ENCODE measurements at places on chromosomes 11 and 22.

- DNase-seq = no peak
These were observed 5.5 kb downstream of the OSM start for GRCh38 chr22:30261134-30261533.

DNA sequence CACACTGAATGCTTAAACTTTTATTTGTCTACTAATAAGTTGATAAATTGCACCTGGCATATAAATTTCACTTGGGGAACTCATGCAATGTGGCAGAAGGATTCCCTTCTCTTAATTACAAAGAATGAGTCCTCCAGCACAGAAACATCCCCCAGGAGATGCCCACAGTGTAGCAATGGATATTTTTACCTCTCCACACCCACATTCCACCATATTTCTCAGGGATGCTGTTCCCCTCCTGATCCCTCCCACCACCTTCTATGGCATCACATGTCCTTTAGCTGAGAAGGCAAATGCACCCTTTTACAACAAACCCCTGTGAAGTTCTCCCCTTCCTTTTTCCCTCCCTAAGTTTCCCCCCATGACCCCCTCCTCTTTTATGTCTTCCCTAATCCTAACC is 56.1 kb upstream of the UBASH3B start:
- DNase-seq = no peak

GRCh38 chr22:35914665-35915476 is 113.8 kb downstream of the RBFOX2 start:
- DNase-seq = peak; percentile 82

DNA sequence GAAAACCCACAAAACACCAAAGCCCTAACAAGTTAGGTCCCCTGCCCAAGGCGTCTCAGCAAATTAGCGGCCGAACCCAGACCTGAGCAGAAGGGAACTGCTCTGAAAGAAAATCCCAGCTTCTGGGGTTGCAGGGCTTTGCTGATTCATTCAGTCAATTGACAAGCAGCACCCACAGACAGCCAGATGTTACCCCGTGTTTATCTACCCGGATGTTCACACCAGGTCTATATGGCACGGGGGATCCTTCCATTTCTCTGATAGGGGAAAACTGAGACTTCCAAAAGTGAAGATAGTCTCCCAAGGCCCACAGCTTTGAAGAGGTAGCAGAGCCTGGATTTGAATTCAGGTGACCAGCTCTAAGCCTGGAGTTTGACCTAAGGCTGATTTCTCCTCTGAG is 14.0 kb upstream of the OAF start:
- no peak for DNase-seq

GRCh38 chr22:17945888-17946648 is 78.3 kb downstream of the MICAL3 start:
- peak; percentile 36 for DNase-seq

- DNase-seq = no peak
These were observed 17.4 kb downstream of the CTSC start for GRCh38 chr11:88320149-88320559.

GRCh38 chr11:22454461-22455090 is 116.4 kb downstream of the SLC17A6 start:
- DNase-seq = no peak

GRCh38 chr11:128667873-128668272 is 26.0 kb upstream of the FLI1 start:
- DNase-seq = no peak

DNA sequence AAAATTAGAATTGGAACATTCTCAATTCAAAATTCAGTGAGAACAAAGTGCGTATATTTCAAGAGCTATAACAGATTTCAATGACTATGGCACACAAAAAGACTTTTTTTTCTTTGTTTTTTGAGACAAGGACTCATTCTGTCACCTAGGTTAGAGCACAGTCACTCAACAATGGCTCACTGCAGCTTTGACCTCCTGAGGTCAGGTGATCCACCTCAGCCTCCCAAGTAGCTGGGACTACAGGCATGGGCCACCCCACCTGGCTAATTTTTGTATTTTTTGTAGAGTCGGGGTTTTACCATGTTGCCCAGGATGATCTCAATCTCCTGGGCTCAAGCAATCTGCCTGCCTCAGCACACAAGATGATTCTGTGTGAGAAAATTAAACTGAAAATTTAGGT is 51.5 kb downstream of the PIK3C2A start:
- no peak for DNase-seq

DNA sequence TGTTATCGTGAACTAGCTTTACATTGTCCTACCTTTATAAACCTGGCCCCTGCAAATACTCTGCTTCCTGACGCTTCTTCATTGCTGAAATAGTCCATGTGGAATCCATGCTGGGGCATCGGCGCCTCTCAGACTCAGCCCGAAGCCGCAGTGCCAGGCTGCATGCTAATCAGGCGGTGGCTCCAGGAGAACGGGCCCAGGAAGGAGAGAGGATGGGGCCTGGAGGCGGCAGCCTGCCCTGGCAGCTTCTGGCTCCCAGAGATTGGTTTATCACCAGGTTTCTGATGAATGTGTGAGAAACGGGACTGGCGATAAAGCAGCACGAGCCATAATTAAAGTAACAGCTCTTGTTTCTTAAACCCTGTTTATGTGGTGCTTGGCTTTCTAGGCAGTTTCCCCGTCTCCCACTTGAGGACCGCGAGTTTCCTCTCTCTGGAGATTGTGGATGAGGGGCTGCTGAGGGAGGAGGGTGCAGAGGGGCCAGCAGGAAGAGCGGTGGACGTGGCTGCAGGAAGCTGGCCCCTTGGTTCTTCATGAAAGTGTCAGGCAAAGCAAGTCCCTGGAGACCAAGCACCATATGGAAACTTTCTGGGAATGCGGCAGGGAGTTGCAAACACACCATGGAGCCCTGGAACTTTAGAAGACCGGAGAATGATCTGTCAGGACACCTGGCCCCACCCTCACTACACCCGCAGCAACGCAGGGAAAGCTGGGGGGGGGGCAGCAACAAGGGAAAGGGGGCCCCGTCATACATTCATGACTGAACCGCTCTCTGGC is 93.4 kb downstream of the NTM start:
- DNase-seq = no peak

- no peak for DNase-seq
These were observed 1.3 kb downstream of the ACTN3 start for GRCh38 chr11:66548041-66548440.

DNA sequence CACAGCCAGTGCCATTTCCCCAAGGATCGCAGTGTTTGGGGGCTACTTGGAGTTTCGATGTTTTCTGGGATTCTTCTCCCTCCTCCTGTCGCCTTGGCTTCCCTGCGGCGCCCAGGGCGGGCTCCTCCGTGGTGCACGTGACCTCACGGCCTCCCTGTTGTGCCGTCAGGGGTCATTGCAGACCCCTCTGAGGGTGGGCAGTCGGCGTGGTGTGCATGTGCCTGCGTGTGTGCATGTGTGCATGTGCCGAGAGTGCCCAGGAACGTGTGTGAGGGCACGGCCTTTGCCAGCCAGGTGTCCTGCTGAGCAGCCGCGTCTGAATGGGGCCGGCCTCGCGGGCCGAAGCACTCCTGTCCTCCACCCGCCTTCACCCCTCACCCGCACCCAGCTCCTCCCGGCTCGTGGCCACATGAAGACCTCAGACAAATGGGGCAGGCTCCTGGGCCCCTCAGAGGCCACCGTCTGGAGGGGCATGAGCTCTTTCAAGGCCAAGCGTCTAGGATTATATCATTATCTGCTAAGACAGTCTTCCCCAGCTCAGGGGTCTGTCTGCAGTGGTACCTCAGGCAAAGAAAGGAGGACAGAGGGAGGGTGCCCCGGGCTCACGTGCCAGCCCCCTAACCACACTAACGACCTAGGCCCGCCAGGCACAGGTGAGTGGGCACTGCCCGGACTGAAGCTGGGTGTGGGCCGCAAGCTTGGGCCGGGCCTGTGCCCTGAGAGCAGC is 9.4 kb upstream of the MRPL23 start:
- no peak for DNase-seq

GRCh38 chr22:50695421-50696250 is 23.0 kb downstream of the SHANK3 start:
- DNase-seq = no peak

- DNase-seq = no peak
These were observed 796 bp downstream of the MYOD1 start for GRCh38 chr11:17719938-17720795.

DNA sequence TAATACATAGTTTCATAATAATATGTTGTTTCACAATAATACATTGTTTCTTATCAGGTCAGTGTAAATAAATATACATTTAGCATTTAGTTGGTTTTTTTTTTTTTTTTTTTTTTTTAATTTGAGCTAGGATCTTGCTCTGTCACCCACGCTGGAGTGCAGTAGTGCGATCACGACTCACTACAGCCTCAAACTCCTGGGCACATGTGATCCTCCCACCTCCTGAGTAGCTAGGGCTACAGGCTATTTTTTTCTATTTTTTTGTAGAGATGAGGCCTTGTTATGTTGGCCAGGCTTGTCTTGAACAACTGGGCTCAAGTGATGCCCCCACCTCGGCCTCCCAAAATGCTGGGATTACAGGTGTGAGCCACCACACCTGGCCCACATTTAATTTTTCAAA is 43.5 kb downstream of the MIAT start:
- DNase-seq = no peak

DNA sequence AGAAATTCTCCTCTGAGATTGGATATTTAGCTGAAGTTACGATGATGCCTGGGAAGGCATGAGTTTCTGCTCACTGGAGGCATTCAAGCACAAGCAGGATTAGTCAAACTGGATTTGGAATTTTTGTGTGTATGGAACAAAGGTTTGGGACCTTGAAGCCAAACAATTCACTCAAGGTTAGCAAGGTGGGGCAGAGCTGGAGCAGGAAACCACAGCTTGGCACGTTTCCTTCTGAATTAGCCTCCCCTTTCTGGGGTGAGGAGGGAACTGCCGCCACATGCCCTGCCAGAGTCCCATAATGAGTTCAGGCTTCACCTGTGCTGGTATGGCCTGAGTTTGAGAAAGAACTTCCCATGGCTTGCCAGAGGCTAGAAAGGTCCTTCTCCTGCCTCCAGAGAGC is 50.9 kb upstream of the RRAS2 start:
- DNase-seq = no peak

Measured in NCI-H1436 (cell line).